CD14-positive monocyte (primary cell): ENCODE measurements at places on chromosomes 7 and 10.

DNA sequence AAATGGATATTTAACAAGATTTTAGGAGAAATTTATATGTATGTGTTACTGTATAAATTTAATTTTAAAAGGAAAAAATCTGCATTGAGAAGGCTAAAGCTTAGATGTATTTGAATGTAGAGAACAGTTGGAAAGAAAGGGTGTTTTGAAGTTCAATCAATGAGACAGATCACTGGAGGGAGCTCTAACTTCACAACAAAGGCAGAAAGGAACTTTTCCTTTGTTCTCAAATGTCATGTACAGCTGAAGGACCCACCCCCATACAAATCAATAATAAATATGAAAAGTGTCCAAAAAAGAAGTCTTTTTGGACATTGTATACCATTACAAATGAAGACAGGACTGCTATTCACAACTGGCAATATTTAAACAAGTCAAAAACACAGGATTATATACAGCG lies 403.4 kb downstream of the DNAJB9 start:
- no peak for DNase-seq

GRCh38 chr10:62655337-62655994 lies 149.1 kb upstream of the ADO start:
- DNase-seq: no peak

DNA sequence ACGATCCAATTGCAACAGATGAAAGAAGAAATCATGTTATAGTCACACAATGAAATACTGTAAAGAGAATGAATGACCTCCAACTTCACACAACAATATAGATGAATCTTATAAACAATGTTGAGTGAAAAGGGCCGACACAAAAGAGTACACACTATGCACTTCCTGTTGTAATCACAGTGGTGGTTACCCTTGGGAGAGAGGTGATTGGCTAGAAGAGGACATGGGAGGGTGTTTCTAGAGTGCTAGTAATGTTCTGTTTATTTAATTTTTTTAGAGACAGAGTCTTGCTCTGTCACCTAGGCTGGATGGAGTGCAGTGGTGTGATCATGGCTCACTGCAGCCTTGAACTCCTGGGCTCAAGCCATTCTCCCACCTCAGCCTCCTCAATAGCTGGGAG lies 82.5 kb downstream of the NDUFB2 start:
- no peak for DNase-seq

DNA sequence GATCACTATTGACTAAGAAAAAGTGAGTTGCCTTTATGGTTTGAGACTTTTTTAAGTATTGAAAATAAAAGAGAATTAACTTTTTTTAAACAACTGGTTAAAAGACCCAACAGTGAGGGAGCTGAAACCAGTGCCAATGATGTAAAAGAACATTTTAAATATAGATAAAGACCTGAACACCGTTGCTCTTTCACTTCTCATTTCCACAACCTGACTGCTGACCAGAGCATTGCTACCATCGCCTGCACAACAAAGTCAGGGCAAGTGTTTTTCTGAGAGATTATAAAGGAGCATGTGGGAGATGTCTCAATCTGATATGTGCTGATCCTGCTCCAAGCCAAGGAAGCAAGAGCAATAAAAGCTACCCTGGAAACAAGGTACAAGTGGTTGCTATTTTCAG lies 34.7 kb downstream of the IMMP2L start:
- DNase-seq: no peak

- peak; percentile 73 for DNase-seq
Observed at GRCh38 chr10:112815269-112816032, 134.6 kb upstream of the TCF7L2 start.

DNA sequence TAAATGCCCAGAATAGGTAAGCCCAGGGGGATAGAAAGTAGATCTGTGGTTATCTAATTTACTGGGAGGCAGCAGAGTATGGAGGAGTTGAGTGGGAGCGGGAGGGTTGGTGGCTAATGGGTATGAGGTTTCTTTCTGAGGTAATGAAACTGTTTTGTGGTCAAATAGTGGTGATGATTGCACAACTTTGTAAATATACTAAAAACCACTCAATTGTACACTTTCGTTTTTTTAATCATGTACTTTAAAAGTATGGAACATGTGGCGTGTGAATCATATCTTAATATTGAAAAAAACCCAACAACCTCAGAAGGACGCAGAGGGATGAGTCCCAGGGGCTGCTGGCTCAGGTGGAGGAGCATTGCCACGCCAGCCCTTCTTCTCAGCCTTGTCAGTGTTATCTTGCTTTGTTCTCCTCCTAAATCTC lies 118.1 kb downstream of the WDR11 start:
- DNase-seq: peak; percentile 17

DNA sequence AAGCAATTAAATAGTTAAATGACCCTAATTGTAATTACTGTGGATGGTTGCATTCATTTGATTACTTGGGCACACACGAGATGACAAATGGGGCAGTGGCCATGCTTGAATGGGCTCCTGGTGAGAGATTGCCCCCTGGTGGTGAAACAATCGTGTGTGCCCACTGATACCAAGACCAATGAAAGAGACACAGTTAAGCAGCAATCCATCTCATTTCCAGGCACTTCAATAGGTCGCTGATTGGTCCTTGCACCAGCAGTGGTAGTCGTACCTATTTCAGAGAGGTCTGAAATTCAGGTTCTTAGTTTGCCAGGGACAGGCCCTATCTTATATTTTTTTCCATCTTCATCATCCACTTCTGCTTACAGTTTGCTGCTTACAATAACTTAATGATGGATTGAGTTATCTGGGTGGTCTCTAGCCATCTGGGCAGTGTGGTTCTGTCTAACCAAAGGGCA lies 8.3 kb downstream of the PCBD1 start:
- peak; percentile 81 for DNase-seq

- DNase-seq: no peak
Observed at GRCh38 chr10:114272696-114273095, 33.6 kb downstream of the VWA2 start.

GRCh38 chr7:118110178-118110925 lies 73.6 kb upstream of the LSM8 start:
- no peak for DNase-seq

DNA sequence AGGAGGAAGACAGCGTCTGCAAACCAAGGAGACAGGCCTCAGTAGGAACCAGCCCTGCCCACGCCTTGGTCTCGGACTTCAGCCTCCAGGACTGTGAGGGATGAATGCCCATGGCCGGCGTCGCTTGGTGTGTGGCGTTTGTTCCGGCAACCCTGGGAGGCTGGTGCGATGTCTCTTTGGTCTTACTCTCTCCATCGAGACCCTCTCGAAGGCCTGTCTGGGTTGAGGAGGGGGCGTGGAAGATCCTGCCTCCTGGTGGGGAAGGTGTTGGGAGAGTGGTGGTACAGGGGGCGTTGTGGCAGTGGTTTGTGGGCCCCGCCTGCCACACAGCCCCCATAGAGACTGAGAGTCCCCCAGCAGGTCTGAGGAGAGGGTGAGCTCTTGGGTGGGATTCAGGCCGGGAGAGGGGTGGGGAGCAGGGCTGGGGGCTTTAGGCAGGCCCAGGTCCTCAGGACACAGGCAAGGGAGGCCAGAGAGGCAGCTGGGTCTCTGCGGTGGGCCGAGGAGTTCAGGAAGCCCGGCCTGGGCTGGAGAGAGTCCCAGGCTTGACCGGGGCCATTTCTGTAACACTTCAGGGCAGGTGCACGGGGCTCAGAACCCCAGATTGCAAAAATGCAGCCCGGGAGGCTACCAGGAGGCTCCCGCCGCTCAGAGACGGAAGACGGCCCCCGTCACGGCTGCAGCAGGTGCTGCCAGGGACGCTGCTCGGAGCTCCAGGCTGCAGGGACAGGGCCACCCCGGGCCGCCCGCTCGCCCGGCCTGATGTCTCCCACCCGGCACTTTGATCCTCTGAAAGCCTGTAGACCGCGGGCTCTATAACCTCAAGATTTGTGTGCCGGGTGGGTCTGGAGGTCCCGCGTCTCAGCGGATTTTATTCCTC lies 33.8 kb upstream of the PSMG3 start:
- no peak for DNase-seq

DNA sequence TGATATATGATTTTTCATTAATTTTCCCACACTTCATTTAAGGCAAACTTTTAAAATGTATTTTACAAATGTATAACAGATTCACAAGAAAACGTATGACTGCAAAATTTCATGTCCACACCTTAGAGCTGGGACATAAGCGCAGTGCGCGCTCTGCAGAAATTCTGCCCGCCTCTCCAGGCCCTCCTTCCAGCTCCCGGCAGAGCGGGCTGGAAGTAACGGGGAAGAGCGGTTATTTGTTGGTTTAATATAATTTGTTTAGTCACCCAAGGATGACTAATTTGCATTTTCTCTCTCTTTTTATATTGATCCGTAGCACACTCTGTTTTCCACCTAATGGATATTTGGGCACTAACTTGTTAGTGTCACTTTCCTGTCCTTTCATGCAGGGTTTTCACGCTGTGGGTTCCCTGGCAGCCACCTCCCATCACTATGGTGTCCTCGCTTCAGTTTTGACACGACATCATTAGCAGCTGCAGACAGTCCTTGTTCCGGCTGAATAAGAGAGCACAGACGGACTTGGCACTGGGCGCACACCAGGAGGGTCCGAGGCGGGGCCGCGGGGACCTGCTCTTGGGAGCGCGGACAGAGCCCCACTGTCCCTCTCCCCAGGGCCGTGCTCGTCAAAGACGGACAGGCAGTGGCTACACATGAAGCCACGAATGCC lies 129.2 kb upstream of the SEC61G start:
- no peak for DNase-seq

- no peak for DNase-seq
Observed at GRCh38 chr10:129259128-129259815, 207.8 kb upstream of the MGMT start.

- DNase-seq: no peak
Observed at GRCh38 chr7:46288861-46289260, 367.8 kb upstream of the IGFBP3 start.

- no peak for DNase-seq
Observed at GRCh38 chr10:44986670-44987069, 8.1 kb upstream of the DEPP1 start.

- DNase-seq: peak; percentile 97
Observed at GRCh38 chr10:45379891-45380540, 6.0 kb downstream of the ALOX5 start.

DNA sequence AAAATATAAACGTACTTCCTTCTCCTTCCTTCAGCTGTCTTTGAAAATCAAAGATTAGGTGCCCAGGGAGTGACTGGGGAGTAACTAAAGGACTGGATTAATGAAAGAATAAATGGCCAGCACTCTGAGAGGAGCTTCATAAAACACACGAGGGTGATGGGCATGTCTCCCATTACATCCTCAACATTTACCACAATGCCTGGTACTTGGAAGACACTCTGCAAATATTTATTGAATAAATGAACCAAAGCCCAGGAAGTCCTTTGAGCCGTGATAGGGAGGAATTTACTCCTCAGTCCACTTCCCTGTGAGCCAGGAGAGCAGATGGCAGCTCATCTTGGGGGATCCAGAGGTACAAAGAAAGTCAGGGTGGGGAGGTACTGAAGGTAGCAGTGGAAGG lies 96.3 kb downstream of the RAB11FIP2 start:
- no peak for DNase-seq

DNA sequence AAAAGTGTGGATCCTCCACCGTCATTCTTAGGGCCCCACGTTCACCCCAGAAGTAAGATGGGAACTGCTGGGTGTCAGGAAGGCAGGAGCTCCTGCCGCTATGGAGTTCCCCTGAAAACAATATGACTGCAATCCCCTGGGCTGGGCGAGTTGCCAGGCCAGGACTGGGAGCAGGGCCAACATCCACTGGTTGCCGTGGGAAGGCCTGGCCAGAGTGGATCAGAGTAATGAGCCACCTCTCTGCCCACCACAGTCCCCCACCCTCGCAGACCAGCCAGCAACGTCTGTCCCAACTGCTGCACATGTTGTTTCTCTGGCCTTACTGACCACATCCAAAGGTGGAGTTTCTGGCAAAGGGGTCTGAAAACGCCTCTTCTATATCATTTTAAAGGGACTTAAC lies 86.6 kb downstream of the STRA8 start:
- no peak for DNase-seq

GRCh38 chr7:114819616-114820362 lies 102.1 kb upstream of the MDFIC start:
- no peak for DNase-seq

GRCh38 chr10:47070541-47070940 lies 159.3 kb downstream of the PTPN20 start:
- DNase-seq: no peak

GRCh38 chr10:44662051-44662450 lies 249.1 kb upstream of the TMEM72 start:
- DNase-seq: no peak
